ENCODE measurements at places on chromosomes 6 and 20. TPM values are rescaled to one million over a fixed set of nuclear protein-coding genes. Genes with fewer than 3 reads are reported as not detected.

The CLPSL2 gene
- polyA plus RNA-seq = not detected

- no peaks in the 10 kb centered on the region for H3K27me3 ChIP-seq
- no peak overlapping the region for H3K4me3 ChIP-seq
- H3K4me1 ChIP-seq = peaks cover 4% of the 10 kb centered on the region
- DNase-seq = no peak
- H3K27ac ChIP-seq = no peak overlapping the region
- no peaks in the 10 kb centered on the region for H3K36me3 ChIP-seq
Measured at GRCh38 chr20:44692932-44693480, 22.2 kb upstream of the CCN5 start.

DNA sequence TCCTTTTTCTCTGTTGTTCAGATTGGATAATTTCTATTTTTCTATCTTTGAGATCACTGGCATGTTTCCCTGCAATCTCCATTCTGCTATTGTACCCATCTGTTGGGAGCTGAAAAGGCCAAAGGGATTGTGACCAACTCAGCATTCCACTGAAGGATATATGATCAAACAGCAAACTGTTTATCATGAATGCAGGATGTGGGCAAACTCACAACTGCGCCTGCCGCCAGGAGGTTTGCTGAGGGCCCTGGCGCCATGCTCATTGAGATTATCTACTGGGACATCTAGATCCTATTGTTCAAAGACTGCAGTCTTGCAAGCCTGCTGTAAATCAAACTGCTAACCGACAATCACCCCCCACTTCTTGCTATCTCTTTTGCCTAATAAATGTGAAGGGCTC, 3.8 kb upstream of the FKBP1A start:
- no peaks in the 10 kb centered on the region for H3K36me3 ChIP-seq
- H3K4me3 ChIP-seq = no peak overlapping the region
- H3K27ac ChIP-seq = no peak overlapping the region
- H3K4me1 ChIP-seq = no peaks in the 10 kb centered on the region

GRCh38 chr20:3749689-3750531, 17.4 kb downstream of the HSPA12B start:
- H3K27me3 ChIP-seq = no peaks in the 10 kb centered on the region
- no peaks in the 10 kb centered on the region for H3K4me1 ChIP-seq
- no peak overlapping the region for H3K4me3 ChIP-seq
- no peak overlapping the region for H3K27ac ChIP-seq

DNA sequence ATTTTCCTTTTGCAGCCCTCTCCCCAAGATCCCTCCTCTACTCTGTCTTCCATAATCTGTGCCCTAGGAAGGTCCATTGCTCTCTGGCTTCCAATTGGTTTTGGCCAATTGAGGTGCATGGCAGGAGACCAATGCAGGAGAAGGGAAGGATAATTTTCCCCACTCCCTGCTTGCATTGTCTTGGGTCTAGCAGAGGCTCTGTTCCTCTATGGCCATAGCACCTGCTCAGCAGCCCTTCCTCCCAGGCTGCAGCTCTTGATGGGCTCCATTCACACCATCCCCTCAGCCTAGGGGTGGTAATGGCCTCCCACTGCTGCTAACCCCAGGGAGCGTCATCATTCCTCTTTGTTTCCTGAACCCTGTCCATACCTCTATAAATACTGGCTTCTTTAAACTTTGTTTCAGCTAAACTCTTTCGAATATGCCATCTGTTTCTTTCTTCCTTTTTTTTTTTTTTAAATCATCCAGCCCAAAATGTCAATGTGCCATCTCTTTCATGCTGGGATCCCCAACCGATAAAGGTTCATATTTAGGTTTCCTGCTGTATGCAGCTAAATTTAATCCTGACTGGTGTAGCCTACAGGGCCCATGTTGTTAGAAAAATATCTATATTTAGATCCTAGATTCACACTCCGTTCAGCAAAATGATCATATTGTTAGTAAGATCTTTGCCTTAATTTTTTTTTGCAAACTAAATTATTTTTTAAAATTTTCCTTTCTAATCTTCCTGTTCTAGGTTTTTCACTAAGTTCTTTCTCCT, 63.8 kb downstream of the HECA start:
- no peaks in the 10 kb centered on the region for H3K27me3 ChIP-seq
- DNase-seq = no peak
- no peak overlapping the region for H3K4me3 ChIP-seq

DNA sequence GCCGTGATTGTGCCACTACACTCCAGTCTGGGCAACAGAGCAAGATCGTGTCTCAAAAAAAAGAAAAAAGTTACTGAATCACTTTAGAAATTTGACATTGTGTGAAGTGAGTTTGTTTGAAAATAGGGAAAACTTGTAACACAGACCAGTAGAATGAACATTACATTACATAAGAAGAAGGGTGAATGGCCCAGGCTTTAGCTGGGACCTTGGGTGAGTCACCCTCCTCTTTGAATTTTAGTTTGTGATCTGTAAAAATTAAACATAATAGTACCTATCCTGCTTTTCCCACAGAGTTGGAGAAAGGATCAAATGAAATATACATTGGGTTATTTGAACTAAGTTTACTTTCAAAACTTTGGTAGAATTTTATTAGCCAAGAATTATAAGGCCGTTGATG, 56.3 kb downstream of the KCNS1 start:
- DNase-seq = no peak
- H3K4me3 ChIP-seq = no peak overlapping the region
- no peaks in the 10 kb centered on the region for H3K36me3 ChIP-seq
- H3K27me3 ChIP-seq = no peaks in the 10 kb centered on the region

- peaks cover 38% of the 10 kb centered on the region for H3K4me1 ChIP-seq
- H3K27ac ChIP-seq = no peak overlapping the region
- DNase-seq = no peak
- H3K4me3 ChIP-seq = no peak overlapping the region
Measured at GRCh38 chr20:53929974-53930650, 140.3 kb downstream of the BCAS1 start.

DNA sequence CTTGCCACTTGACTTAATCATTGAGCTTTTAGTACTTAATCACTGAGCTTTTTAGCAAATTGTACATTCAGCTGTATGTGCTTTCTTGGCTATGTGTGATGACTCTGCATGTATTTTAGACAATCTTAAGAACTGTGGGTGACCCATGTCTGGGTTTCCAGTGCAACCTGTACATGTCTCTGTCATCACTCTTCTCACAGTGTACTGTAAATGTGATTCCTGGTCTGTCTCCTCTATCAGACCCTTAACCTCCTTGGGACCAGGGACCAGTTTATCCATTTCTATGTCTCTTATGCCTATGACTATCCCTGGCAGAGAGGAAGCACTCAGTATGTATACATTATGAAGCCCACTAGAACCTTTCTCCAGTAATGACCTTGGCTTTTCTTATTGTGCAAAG, 36.6 kb upstream of the HDDC2 start:
- DNase-seq = no peak
- no peak overlapping the region for H3K27ac ChIP-seq
- H3K36me3 ChIP-seq = no peaks in the 10 kb centered on the region
- no peak overlapping the region for H3K4me3 ChIP-seq
- H3K4me1 ChIP-seq = no peaks in the 10 kb centered on the region
